Renal cortical epithelial cell (primary cell): ENCODE measurements at places on chromosomes 3 and 15.
A peak's percentile ranks its signal among the peaks of the same experiment; 100 is the strongest.

DNA sequence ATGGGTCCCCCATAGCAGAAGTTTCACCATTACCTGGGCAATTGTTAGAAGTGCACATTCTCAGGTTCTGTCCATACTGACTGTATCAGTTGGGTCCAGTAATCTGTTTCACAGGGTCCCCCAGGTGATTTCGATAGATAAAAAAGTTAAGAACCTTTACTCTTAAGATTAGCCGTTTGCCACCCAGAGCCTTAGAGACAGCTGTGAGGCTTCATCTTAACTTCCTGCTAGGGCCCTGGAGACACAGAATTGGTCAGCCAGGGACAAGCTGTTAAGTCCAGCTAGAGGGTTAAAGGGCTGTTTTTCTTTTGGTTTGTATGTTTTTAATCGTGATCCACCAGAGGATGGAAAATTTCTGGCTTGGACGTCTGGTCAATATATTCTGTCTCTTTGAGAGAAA is 6.7 kb downstream of the FAM162A start:
- no peak for DNase-seq

- no peak for DNase-seq
These were observed 8.8 kb downstream of the EIF2AK4 start for GRCh38 chr15:39942753-39943150.

DNA sequence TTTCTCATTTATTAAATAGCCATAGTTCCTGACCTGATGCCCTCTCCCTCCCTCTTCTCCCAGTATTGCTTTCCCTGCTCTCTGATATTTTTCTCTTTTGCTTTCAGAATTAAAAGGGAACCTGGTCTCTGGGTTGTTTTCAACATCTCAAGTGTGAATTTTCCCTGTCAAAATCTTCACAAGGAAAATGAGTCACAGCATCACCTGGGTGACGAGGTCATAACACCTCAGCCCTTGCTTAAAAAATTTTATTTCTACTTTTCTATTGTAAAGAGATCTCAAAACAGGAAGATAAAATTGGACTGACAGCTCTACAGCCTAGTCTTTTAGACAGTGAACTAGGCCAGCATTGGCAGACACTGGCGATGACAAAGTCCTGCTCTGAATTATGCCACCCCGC is 40.1 kb downstream of the GAP43 start:
- DNase-seq: peak; percentile 16

- DNase-seq: no peak
These were observed 665 bp downstream of the GATM start for GRCh38 chr15:45377609-45378148.

DNA sequence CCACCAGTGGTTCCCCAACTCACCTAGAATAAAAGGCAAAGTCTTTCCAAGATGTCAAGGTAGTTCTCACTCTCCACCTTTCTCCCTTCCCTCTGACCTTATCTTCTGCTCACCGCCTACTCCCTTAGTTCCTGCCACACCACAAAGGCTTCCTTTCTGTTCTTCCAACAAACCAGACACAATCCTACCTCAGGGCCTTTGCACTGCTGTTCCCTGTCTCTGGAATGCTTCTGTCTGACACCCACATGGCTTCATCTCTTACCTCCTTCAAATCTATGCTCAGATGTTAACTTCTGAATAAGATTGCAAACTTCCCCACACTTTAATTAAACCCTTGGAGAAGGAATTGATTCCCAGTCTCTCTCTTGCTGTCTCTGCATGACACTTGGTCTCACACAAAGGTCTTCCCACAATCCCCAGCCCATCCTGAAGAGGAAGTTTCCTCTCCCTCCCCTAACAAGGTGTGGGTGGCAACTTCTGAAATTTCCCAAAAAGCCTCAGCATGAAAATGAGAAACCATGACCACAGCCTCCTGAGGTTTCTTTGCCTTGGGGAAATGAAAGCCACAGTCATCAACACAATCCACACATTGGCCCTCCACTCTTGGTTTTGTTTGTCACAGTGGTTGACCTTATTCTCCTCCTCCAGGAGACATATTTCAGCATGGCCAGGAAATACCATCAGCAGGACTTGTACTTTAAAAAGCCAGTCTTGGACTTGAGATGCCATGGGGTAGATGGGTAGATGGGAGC is 3.0 kb upstream of the RYK start:
- peak; percentile 69 for DNase-seq

GRCh38 chr3:48013288-48013980 is 2.8 kb downstream of the MAP4 start:
- peak; percentile 89 for DNase-seq

GRCh38 chr15:93289941-93290617 is 201.1 kb upstream of the RGMA start:
- no peak for DNase-seq

- peak; percentile 49 for DNase-seq
These were observed 13.3 kb downstream of the HRG start for GRCh38 chr3:186679151-186679550.

DNA sequence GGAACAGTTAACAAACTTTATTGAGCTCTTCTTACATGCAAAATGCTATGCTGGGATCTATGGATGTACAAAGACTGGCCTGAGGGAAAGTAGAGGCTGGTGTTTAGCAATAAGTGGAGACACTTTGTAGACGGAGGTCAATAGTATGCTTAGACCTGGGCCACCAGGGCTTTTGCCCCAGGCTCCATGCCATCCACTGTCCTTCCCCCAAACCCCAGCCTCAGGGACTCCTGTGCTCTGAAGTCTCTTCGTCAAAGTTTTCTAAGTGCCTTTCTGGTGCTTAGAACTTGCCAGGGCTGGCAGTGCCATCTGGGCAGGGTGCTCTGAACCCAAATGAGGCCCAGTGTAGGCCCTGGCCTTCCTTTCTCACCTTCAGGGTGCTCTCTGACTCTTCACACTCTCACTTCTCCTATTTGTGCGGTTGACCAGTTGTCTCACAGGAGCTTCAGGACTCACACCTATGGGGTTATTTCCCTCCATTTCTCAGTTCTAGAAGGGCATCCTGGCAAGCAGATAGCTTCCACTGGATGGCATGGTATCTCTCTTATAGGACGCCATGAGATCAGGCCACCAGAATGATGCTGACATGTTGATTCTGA is 21.8 kb upstream of the KCNAB1 start:
- DNase-seq: no peak

DNA sequence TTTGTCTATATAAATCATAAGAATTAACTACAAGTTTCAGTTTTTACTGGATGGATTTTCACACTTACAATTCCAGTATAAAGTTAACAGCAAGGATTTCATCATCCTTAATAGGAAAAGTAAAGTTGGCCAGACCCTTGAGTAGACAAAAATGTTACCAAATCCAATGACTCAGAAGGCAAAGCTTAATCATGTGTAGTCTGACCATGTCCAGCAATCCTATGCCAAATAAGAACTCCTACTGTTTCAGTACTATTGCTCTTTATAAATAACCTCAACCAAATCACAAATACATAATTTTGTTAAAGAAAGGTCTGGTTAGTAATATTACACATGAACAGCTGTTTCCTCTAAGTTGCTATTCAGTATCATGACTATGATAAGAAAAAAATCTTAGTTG is 35.0 kb downstream of the PLOD2 start:
- DNase-seq: peak; percentile 98

DNA sequence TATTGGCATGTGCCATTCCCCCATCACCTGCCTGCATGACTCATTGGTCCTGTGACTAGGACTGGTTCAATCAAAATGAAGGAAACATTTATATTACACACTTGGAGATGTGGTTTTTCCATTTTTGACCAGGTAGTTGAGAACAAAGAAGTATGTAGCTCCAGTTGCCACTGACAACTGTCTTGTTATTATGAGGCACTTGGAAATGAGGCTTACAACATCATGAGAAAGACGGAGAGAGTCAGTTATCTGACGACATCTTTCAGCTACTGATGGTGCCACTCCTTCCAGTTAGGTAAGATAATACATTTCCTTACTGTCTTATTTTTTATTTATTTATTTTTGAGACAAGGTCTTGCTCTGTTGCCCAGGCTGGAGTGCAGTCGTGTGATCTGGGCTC is 21.8 kb upstream of the PROK2 start:
- peak; percentile 23 for DNase-seq

- no peak for DNase-seq
These were observed 301.9 kb downstream of the CACNA2D3 start for GRCh38 chr3:54424292-54424691.

DNA sequence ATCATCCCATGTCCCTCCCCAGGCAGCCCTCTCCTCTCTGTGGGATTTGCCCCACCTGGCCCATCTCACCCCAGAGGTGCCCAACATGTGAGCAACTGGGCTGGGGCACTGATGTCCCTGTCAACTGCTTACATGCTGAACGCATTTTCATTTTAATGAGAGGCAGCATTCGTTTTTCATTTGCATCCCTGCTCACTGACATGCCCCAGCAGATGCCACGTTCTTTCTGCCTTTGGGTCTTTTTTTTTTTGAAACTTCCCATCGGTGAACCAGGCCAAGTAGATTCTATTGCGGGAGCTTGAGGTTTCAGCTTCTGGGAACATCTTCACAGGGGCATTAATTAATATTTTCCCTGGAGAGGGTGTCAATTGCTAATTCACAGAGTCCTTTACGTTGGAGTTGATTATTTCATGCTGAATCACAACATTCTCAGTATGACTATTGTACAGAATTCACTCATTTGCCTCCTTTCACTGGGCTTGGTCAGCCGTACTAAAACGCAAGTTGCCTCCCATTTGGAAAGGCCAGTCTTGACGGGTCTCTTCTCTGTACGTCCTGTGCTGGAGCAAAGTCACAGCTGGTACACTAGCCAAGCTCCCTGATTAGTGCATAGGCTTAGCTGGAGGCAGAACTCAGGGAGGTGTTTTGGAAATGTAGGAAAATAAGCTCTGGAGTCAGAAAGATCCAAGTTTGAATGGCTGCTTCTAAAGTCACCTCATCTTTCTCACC is 69.8 kb downstream of the CHRNA7 start:
- DNase-seq: no peak

DNA sequence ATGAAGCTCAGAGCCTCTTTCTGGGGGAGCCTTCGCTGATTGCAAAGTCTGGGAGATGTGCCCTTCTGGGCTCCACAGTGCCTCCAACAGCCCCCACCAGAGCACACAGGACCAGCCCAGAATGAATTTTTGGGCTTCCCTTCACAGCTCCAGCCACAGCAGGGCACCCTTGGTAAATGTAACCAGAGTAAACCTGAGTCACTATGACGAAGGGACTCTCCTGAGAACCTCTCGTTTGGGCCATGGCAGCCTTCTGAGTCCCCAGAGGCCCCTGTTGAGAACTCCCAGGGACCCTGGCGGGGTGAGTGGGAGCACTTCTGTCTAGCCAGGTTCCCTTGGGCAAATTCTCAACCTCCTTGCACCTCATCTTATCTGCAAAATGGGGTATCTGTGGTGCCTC is 20.8 kb downstream of the FAM3D start:
- no peak for DNase-seq

GRCh38 chr3:38616658-38617057 is 32.8 kb downstream of the SCN5A start:
- DNase-seq: no peak

DNA sequence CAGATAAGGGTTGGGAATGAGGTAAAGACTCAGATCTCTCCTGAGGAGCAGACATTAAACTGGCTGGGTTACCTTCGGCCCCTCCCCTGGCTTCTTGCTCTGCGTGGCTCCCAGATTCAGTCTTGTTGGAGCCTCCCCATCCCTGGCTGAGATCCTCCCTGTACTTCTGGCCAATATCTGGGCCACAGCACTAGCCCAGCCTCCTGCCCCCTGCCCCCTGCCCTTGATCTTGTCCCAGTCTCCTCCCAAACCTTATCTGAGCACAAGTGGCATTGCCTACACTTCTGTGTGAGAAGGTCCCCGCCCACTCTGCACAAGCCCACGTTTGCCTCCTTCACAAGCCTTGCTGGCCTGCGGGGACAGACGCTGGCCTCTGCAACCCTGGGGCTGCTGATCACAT is 16.8 kb downstream of the PLA2G4F start:
- no peak for DNase-seq

GRCh38 chr3:72999951-73000350 is 3.3 kb downstream of the PPP4R2 start:
- DNase-seq: no peak

- DNase-seq: no peak
These were observed 195.6 kb downstream of the UBE3A start for GRCh38 chr15:25242957-25243799.

DNA sequence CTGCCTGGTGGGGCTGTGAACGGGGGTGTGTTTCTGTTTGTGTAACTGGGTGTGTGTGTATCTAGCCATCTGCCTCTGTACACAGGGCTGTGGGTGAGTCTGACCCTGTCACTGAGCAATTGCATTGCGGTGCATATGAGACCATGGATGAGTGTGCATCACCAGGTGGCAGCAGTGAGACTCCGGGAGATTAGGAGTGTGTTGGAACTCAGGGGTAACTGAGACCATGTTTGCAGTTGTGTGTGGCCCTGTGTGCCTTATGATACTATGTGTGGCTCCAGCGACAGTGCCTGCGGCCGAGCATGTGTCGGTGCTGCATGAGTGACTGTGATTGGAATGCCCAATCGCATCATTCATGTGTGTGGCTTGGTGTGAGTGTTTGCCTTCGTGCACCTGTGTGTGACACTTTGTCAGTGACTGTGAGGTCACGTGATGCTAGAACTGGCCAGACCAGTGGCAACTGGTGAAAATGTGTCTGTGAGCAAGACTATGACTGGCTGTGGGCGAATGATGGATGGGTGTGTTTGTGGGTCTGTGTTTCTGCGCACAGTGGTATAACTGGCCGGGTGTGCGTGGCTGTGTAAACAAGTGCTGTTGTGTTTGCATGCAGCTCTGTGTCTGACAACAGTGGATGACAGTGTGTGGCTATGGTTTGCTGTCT is 14.0 kb downstream of the VILL start:
- peak; percentile 67 for DNase-seq

GRCh38 chr3:141071681-141072260 is 20.6 kb downstream of the SPSB4 start:
- DNase-seq: no peak

DNA sequence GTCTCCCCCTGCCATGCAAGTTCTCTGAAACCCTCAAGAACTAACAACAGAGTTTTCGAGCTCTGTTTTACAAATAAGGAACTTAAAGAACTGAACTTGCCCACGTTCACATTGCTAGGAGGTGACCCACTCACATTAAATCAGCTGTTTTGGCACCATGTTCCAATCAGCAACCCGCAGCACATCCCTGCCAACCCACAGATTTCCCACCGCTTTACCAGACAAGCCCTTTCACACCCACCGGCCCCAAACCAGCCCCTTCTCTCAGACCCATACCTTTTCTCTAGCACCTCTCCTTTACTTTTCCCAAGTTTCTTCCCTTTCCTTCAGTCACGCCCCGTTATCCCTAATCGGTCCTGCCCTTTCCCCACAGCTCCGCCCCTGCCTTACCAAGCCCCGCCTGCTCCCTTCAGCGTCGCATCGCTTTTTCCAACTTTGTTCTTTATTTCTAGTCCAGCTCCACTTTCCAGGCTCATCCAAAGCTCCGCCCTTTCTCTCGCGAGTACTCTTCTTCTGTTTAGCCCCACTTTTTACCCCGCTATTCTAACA is 804 bp upstream of the BRPF1 start:
- no peak for DNase-seq
